ENCODE measurements at places on chromosomes 4 and X.
A peak's percentile ranks its signal among the peaks of the same experiment; 100 is the strongest.

DNA sequence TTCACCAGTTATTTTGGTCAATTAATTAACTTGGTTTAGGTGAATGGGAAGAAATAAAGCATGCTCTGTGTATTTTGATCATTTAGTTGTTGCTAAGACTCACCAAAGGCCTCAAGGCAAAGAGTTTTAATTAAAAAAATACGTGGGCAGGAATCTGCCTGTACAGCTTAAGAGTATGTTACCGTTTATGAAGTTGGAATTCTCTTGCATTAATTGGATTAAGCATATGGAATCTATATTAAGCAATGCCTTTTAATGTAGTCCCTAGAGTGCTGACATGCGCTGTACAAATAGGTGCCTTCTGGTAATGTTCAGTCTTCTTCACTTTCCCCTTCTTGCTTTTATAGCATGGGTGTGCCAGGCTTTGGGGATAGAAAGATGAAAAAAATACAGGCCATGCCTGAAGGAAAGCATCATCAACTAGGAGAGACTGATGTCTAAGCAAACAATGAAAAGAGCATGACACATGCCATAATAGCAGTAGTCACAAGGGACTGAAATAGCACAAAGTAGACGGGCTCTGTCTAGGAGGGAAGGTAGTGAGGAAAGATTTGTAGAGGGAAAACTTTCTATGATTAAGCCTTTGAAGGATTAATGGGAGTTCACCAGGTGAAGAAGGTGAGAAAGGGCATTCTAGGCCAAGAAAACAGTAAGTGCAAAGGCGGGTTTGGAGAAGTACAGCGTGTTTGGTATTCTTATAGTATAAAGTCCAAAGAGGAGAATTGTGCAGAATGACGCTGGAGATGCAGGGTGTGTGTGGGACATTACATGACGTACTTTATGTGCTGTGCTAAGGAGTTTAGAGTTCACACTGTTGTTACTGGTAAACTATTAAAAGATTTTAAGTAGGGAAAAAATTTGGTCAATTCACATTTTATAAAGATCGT, 226.1 kb upstream of the ANXA3 start:
- H3K27ac ChIP-seq, result no peak overlapping the region
- no peaks in the 10 kb centered on the region for H3K27me3 ChIP-seq
- H3K4me3 ChIP-seq, result no peak overlapping the region
- H3K36me3 ChIP-seq, result no peaks in the 10 kb centered on the region
- DNase-seq, result no peak

DNA sequence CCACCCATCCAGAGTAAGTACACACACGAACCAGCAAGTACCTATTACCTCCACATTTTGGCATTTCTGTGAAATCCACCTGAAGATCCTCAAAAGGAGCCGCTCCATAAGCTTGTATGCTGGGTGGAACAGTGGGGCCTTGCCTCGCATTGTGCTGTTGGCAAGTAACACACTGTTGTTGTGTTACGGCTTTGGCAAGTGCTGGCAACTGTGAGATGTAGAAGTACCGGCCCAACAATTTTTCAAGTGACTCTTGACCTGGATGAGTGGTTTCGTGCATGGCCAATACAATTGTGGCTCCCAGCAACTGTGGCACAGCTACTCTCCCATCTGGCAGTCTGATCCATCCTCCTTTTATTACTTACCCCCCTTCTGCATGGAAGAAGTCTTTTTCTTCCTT, 128.7 kb downstream of the CCNB3 start:
- H3K4me1 ChIP-seq, result no peaks in the 10 kb centered on the region
- H3K27ac ChIP-seq, result no peak overlapping the region
- H3K36me3 ChIP-seq, result no peaks in the 10 kb centered on the region

DNA sequence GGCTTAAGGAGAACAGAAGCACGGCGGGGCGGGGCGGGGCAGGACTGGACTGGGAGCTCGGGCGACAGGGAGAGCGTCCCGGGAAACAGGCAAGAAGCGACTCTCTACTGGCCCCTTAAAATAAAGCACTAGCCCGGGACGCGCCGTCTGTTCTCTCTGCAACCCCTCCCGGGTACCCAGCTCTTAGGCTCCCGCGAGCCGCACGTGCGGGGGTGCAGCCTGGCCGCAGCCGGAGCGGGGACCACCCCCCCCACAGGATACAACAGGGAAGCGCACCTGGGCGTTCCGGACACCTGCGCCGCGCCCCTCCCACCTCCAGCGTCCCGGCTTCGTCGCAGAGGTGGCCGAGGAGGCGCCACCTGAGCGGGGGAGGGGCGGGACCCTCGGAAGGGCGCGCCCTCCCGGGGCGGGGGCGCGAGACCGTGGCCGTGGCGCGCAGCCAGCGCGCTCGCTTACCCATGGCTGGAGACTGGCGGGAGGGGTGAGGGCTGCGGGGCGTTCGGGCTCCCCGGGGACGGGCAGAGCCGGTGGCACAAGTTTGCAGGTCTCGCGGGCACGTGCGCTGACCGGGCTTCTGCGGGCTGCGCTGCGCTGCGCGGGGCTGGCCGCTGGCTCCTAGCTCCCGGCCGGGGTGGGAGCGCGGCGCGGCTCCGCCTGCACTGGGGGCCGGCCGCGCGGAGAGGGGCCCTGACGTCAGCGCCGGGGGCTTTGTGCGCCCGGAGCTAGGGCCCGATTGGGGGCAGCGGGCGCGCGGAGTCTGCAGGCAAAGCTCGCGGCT, 91.5 kb downstream of the GEMIN8 start:
- H3K4me3 ChIP-seq, result peak overlapping the region; percentile 51
- peak overlapping the region; percentile 64 for H3K27ac ChIP-seq
- no peaks in the 10 kb centered on the region for H3K27me3 ChIP-seq
- H3K4me1 ChIP-seq, result peaks cover 16% of the 10 kb centered on the region
- no peak for DNase-seq

DNA sequence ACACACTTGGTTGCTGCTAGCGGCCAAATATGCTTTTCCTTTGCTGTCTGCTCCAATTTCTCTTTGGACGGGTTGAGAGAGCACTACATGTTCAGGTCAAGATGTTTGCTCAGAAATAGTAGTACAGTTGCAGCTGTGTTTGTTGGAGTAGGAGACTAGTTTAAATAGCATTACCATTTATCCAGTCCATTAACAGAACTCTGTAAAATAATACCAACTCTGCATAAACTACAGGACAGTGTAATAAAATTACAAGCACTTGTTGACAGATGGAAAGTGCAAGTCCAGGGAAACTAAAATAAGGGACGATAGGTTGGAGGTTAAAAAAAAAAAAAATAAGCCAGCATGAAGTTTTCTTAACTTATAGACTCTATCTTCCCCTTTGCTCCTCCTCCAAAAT, 20.2 kb downstream of the SLIT2 start:
- no peaks in the 10 kb centered on the region for H3K27me3 ChIP-seq
- H3K36me3 ChIP-seq, result no peaks in the 10 kb centered on the region
- H3K27ac ChIP-seq, result no peak overlapping the region
- no peaks in the 10 kb centered on the region for H3K4me1 ChIP-seq
- no peak for DNase-seq
- no peak overlapping the region for H3K4me3 ChIP-seq

DNA sequence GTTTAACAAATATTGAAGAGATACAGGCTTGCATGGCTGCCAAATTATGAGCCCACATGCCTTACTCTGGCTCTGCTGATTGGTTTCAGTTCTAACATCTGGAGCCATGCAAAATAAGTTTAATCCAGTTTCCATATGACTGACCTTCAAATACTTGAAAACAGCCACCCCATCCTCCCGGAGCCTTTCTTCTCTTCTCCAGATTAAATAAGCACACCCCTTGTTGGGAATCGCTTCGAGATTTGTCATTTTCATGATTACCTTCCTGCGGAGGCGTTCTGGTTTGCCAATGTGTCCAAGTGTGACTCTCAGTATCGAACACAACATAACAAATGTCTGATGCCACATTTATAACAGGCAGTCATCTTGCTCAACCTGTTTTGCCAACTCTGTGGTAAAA, 101.6 kb upstream of the JADE1 start:
- no peaks in the 10 kb centered on the region for H3K27me3 ChIP-seq
- no peaks in the 10 kb centered on the region for H3K36me3 ChIP-seq
- H3K4me1 ChIP-seq, result peaks cover 11% of the 10 kb centered on the region
- no peak overlapping the region for H3K27ac ChIP-seq
- no peak overlapping the region for H3K4me3 ChIP-seq

- peak overlapping the region; percentile 34 for H3K27ac ChIP-seq
- no peaks in the 10 kb centered on the region for H3K36me3 ChIP-seq
- H3K4me1 ChIP-seq, result no peaks in the 10 kb centered on the region
- no peak for DNase-seq
- H3K4me3 ChIP-seq, result no peak overlapping the region
- H3K27me3 ChIP-seq, result no peaks in the 10 kb centered on the region
These were observed 9.9 kb downstream of the CPEB2 start for GRCh38 chr4:15012017-15012788.
